ENCODE measurements at places on chromosomes 16 and 17. TPM values are rescaled to one million over a fixed set of nuclear protein-coding genes. Genes with fewer than 3 reads are reported as not detected.

Gene EEF2K
- 20.3 TPM for total RNA-seq

Gene TEX14
- not detected for total RNA-seq

Gene SLC38A8
- not detected for total RNA-seq

- DNase-seq = no peak
These were observed 789.9 kb upstream of the KIF2B start for GRCh38 chr17:53032861-53033271.

Gene TMEM220
- 5.0 TPM for total RNA-seq

DNA sequence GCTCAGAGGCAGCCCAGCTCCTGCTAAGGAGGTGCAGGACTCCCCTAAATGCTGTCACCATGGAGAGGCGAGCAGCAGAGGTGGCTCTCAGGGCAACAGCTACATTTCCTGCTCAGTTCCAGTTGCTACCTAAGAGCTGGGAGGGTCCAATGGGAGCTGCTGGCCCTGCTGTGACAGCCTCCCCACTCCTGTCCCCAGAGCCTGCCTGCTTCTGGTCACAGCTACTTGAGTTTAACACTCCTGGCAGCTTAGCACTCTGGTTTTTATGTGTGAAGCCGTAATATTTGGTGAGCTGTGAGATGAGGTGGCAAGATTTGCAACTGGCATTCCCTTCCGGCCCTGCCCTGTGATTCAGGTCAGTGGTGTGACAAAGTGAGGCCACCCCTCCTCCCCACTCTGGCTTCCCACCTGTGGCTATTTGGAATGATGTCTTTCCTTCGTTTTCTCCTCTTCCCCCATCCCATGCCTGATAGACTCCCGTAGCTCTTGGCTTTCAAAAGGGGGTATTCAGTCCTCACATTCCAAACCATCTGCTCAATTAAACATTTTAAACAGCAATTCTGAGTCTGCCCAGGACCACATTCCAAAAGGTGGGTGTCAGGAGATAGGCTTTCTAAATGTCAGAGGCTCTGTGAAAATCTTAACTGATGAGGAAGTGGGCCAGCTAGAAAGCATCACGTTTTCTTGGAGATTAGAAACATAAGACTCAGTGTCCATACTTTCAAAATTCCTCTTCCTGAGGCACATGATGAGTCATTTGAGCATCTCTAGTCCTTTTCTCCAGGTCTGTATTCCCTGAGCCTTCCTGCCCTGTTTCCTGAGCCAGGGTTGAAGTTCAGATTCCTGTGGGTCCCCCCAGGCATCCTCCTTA is 42.6 kb upstream of the SKAP1 start:
- DNase-seq = peak; percentile 77

Gene TNFRSF12A
- total RNA-seq = 436 TPM

GRCh38 chr17:49699966-49700575 is 7.7 kb downstream of the SLC35B1 start:
- no peak for DNase-seq

DNA sequence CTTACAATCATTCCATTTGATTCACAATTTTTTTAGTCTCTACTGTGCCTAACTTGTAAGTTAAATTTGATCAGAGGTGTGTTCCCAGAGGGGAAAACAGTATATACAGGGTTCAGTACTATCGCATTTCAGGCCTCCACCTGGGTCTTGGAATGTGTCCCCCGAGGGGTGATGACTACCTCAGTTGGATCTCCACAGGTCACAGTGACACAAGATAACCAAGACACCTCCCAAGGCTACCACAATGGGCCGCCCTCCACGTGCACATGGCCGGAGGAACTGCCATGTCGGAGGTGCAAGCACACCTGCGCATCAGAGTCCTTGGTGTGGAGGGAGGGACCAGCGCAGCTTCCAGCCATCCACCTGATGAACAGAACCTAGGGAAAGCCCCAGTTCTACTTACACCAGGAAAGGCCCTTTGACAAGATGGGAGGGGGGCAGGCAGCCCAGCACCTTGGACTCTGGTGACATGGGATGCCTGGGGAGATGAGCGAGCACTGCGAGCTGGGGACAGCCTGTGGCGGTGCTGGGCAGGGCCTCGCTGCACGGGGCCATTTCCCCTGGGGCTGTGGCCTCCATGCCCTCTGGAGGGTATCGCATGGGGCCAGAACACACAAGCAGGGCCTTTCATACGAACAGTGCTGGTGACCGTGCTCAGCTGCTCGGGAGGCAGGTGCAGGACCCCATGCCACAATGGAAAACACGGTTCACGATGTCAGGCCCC is 33.9 kb downstream of the PDIA2 start:
- DNase-seq = no peak

DNA sequence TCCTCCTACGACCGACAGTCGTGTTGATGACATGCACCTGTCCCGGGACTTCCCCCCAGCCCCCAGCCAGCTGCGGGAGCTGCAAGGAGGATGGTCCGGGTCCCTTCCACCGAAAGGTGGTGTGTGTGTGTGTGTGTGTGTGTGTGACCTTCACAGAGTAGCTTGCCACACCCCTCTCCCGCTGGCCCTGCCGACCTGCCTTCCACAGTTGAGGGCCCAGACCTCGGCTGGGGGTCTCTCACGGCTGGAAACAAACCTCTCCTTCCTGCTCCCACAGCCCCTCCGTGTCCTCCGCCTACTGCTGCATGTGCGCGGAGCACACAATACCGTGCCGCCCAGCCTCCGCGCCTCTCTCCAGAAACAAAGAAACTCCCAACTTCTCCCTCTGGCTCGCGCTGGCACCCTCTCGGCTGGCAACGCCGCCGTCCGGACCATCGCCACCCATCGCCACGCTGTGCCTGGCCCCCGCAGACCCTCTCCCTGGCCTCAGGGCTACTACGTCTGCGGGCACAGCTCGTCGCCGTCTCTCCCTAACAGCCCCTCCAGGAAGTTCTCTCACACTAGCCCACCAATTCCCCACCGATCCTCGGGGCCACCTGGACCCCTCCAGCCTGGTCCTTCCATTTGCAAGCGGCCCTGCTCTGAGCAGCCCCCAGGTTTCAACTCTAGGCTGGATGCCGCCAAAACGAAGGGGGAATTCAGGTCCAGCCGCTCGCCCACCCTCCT is 81.2 kb downstream of the TIMM22 start:
- DNase-seq = no peak

GRCh38 chr17:39676198-39676819 is 8.1 kb downstream of the PNMT start:
- no peak for DNase-seq

DNA sequence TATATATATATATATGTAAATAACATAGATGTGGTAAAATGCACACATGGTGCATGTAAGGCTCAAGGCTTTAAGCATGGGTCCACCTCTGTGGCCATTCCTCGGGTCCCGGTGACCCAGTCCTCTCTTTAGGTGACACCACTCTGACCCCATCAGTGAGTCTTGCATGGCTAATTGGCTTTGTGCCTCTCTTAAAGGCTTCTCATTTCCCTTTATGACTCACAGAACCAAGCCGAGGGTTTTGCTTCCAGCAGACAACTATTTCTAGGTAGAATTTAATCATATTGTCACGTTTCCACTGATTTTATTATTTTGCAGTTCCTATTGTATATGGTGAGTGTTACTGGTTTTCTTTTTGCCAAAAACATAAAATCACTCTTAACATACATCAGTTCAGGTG is 59.7 kb downstream of the PLCG2 start:
- DNase-seq = peak; percentile 11

DNA sequence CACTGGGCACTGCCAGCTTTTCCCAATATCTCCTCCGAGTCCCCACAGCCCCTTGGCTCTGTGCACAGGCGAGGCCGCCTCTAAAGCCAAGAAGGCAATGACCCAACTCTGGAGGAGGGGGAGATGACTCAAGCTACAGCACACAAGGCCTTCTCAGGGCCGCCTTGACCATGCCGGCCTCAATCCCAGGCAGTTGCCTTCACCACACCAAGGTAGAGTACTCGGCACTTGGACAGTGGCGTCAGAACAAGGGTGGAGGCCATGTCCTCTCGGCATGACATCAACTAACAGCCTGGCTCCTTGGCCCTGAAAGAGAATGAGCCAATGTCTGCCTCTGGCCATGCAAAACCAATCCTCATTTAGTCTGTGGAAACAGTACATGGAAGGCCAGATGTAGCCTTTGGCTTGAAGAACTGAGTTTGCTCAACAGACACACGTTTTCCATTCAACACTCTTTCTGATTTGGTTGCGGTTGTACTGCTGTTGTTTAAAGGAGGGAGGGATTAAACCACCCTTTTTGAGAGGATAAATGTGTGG is 139.6 kb downstream of the XYLT1 start:
- DNase-seq = no peak

GRCh38 chr17:46208997-46209396 is 15.8 kb upstream of the KANSL1 start:
- DNase-seq = no peak

DNA sequence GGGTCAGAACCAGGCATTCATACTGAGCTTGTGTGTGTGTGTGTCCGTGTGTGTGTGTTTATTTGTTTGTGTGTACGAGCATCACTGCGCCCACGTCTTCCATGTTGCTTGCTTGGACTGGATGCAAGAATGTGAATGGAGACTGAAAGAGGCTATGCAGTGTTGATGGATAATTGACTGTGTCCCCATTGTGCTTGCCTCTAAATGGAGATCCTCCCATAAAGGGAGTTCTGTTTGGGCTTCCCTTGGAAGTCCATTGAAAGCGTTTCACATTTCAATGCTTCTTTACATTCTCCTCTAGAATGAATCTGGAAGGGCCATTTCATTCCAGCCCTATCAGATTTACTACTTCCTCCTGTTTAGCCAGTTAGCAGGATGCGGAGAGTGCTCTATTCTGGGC is 124.0 kb downstream of the GP2 start:
- no peak for DNase-seq

- DNase-seq = no peak
These were observed 32.6 kb upstream of the ERN1 start for GRCh38 chr17:64162554-64162953.

- DNase-seq = no peak
These were observed 2.3 kb upstream of the TPPP3 start for GRCh38 chr16:67395458-67396158.

- DNase-seq = no peak
These were observed 61.4 kb downstream of the KATNIP start for GRCh38 chr16:27611340-27611739.

- DNase-seq = no peak
These were observed 27.4 kb downstream of the GRB7 start for GRCh38 chr17:39765175-39765574.

Gene HOXB8
- total RNA-seq = not detected

GRCh38 chr16:71367241-71367976 is 8.9 kb downstream of the CALB2 start:
- DNase-seq = peak; percentile 55

Gene PRSS22
- total RNA-seq = not detected

GRCh38 chr16:23521037-23521743 is 10.9 kb upstream of the GGA2 start:
- DNase-seq = no peak

Gene TBC1D3K
- total RNA-seq = 0.20 TPM

DNA sequence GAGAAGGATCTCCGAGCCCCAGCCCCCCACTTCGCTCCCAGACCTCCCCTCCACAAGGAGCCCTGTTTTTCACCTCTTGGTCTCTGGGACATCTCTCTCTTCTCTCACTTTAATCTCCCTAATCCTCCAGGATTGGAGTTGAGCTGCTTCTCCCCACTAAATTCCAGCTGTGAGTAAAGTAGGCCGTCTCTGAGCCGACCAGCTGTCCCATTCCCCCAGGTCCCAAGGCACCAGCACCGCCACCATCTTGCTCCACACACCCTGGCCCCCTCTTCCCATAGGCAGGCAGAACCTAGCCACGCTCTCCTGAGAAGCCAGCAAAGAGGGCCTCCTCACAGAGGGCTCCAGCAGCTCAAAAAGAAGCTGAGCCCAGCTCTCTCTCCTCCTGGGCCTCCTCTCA is 878 bp downstream of the DLG4 start:
- DNase-seq = no peak

DNA sequence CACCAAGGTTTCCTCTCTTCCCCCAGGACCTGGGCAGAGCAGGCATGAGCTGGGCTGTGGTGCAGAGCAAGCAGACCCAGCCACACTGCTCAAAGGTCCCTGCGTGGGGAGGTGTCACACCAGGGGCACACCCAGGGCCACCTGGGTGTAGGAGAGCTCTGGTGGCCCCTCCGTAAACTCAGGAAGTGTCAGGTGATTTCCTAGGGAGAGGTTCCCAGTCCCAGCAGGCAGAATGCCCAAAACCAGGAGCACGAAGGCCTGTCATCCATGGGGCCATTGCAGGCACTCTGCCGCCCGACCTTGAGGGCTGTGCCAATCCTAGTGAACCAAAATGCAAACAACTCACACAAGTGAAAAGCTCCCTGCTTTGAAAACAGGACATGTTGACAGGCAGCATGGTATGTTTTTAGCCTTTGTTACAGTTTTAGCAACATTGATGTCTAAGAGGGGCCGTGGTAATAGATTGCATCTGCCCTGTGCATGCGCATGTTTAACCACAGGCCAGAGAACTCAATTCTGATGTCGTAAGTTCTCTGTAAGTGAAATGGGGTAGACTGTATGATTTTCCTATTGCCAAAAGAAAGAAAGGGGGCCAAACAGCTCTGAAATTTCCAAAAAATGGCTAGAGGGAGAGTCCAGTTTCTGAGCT is 21.3 kb downstream of the CIBAR2 start:
- DNase-seq = no peak

Measured in HFFc6 (cell line).